NCI-H146 (cell line): ENCODE measurements at places on chromosomes 5 and 9.

DNA sequence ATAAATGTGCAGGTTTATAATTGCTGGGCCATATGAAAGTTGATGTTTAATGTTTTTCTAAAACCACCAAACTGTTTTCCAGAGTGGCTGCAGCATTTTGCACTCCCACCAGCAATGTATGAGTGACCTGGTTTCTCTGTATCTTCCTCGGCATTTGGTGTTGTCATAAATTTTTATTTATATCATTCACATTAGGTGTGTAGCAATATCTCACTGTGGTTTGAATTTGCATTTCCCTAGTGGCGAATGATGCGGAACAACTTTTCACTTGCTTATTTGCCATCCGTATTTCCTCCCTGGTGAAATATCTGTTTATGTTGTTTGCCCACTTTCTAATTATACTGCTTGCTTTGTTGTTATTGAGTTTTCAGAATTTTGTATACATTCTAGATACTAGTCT lies 295.7 kb upstream of the TUT7 start:
- no peak for DNase-seq

DNA sequence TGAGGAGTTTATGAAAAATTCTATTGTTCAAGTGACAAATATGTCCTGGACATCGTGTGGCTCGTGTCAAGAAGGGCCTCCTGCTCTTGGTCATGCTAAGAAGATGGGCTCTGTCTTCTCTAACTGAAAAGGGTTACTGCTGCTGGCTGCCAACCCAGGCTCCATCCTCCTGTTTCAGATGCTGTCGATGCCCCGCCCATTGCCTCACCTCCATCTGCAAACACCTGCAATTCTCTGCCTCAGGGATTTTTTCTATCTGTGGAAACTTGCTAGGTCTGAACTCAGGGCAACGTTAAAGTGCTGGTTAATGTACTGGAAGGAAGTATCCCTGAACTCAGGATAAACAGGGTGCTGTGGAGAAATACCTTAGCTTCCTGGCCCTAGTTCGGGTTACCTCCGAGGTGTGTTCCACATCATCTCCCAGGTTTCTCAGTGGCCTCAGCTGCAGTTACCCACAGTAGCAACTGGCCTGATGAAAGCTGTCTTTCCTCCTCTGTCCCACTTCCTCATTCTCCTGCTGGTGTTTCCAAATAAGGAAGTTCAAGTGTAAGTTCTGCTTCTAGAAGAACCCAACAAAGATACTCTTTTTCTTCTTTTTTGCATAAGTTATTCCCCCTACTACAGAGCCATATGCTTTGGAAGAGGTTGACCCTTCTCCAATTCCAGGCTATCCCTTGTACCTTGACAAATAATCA lies 151.7 kb upstream of the SMIM23 start:
- DNase-seq = no peak

- no peak for DNase-seq
These were observed 8.8 kb downstream of the SPARC start for GRCh38 chr5:151677776-151678545.

DNA sequence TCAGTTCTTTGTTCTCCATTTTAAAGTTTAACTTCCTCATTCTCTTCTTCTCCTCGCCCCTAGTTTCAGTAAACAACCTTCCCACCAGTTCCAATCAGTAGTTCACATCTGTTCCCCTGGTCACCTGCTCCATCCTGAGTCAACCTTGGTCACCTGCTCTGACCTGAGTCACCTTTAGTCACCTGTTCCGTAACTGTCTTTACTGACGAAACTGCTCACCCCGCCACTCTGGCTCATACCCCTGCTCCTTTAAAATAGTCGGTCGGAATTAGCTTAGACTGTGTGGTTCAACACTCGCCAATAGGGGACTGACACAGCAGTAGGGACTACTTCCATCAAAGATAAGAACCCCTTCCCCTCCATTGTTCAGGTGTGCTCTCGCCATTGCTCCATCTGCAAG lies 76.3 kb upstream of the GPBP1 start:
- DNase-seq = no peak

DNA sequence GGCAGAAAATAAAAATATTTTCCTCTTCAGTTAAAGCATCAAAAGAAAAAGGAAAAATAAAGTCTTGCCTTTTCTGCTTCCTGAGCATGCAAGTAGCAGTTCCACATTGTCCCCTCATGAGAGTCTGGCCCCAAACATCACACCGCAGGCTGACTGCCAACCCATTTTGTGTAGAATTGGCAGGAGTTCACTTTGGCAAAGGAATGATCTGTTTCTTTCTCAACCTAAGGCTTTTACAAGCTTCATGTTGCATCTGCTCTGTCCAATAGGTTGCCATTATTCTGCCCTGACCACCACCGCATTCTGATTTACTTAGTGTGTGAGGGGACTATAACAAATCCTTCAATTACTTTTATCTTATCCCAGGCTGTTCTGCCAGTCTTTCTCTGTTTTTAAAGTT lies 249.5 kb downstream of the ISL1 start:
- DNase-seq = no peak

- DNase-seq = no peak
These were observed 2.8 kb downstream of the ARL15 start for GRCh38 chr5:54307583-54307982.

DNA sequence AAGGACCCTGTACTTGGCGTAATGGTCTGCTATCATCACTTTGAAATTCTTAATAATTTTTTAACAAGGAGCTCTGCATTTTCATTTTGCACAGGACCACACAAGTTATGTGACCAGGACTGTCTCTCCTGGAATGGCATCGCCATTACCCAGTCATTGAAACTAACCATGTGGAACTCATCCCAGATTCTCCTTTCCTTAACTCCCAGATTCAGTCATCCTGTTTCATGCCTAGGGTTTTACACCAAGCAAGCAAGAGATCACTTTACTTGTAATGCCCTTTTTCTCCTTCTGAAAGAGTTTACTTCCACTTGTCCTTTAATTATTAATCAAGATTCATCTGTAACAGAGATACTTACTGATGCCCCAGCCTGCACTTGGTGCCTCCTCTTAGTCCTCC lies 12.0 kb downstream of the FRMD3 start:
- DNase-seq = no peak

- no peak for DNase-seq
These were observed 31.7 kb upstream of the CDH6 start for GRCh38 chr5:31161781-31162181.

DNA sequence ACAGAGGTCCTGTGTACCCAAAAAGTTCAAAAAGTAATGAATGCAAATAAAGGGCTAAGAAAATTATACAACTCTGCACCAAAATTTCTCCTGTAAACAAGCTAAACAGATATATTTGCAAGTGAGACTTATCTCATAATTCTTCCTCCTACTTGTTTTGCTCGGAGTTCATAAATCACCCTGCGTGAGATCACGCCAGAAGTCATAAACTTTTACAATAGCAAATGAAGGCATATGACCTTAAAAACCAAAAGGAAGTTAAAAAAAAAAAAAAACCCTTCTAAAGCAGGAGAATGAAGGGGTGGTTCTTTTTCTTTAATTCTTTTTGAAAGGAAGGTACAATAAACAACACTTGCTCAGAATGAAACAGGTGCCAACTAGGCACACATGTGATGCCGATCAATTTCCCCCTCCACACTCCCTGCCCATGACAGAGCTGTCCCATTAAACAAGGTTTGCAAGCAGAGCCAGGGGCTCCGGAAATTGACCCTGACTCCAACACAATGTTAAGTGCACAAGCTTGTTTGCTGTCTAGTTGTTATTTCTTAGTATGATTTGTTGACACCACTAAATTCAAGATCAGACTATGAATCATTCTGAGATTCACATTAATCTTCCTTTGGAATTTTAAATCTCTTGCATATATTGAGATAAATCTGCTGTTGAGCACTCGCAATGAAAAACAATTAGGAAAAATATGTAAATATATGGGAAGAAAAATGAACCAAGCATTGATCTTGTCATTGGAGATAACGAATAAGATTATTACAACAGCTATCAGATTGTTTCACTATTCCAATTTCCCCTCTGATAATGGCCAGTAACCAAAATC lies 46.3 kb downstream of the DROSHA start:
- DNase-seq = no peak

DNA sequence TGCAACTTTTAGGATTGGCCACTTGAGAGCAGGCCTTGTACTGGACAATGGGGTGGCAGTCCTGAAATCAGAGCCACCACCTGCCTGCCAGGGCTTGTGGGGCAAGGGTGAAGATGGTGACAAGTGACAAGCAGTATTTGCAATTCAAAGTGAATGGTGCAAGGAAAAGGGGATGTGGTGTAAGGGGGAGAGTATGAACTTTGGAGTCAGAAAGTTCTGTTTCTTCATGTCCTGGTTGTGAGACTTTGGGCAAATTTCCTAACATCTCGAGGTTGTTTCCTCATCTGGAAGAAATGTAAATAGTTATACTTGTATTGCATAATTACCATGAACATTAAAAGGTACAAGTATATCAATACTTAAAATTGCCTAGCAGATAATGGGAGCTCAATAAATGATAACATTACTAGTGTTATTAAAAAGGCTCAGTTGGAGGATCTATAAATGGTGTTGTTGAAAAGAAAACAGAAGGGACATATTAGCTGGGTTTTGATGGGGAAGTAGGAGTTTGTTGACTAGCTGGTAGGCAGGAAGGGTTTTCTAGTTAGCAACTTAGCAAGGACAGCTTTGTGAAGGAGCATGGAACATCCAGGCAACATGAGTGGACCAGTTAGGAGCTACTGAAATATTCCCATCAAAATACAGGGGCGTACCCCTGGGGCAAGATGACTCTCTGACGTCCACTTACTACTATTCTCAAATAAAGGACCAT lies 21.3 kb upstream of the MEGF9 start:
- no peak for DNase-seq

- DNase-seq = no peak
These were observed 125.6 kb upstream of the DMRT1 start for GRCh38 chr9:715743-716400.

- no peak for DNase-seq
These were observed 19.3 kb upstream of the IRX4 start for GRCh38 chr5:1901983-1902382.

- no peak for DNase-seq
These were observed 446.7 kb downstream of the IRX1 start for GRCh38 chr5:4042311-4042710.

- DNase-seq = no peak
These were observed 51.7 kb downstream of the SH3GL2 start for GRCh38 chr9:17630531-17630949.

DNA sequence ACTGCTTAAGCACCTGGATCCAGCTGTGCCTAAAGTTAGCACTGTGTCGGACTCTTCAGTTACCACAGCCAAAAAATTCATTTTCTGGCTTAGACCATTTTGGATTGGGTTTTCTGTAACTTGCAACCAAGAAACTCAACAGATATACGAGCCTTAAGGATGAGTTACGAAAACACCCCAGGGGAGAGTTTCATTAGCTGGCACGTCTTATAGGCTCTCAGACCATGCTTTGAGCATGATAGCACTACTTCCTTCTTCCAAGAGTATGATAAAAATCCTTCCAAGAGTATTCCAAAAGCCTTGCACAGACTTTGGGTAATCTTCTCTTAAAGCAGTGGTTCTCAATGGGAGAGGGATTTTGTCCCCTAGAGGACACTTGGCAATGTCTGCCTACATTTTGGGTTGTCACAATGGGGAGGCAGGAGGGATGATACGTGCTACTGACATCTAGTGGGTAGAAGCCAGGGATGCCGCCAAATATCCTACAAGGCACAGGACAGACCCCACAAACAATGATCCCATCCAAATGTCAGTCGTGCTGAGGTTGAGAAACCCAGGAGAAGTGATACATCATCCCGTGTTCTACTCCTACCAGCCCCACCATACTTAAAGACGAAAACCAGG lies 64.8 kb downstream of the SMIM23 start:
- no peak for DNase-seq

- no peak for DNase-seq
These were observed 367.9 kb downstream of the CYLC2 start for GRCh38 chr9:103362986-103363385.

GRCh38 chr9:70113403-70114022 lies 69.9 kb downstream of the MAMDC2 start:
- DNase-seq = peak; percentile 62

GRCh38 chr9:127700140-127700539 lies 6.6 kb upstream of the CFAP157 start:
- DNase-seq = no peak

DNA sequence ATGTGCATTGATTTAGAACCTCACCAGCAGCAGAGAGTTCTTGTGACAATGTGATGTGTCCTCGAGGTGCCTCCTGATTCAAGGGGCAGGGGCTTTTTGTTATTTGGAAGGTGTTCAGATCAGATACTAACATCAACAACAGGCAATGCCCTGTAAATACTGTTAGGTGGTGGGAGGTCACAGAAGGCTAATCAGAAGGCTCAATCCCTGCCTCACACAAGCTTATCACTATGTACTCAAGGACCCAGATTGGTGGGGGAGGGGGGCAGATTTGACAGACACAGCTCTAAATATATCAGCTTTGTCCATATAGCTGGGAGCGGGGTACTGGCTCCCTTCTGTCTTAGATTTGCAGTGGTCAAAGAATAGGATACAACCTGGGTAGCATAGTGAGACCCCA lies 2.6 kb downstream of the FRMPD1 start:
- no peak for DNase-seq

DNA sequence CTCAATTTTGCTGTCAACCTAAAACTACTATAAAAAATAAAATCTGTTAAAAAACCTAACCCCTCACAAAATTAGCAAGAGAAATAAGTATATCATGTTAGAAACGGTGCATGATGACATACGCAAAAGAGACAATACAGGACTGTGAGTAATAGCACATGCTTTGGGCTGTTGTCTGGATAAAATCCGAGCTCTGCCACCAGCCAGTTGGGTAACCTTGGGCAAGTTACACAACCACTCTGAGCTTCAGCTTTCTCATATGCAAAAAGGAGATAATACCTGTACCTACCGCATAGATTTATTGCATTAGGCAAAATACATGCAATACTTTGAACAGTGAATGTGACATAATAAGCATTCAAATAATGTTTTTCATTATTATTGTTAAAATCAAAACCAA lies 481.7 kb downstream of the TLE1 start:
- no peak for DNase-seq

- DNase-seq = no peak
These were observed 94.2 kb downstream of the ADAMTS19 start for GRCh38 chr5:129554134-129554904.

DNA sequence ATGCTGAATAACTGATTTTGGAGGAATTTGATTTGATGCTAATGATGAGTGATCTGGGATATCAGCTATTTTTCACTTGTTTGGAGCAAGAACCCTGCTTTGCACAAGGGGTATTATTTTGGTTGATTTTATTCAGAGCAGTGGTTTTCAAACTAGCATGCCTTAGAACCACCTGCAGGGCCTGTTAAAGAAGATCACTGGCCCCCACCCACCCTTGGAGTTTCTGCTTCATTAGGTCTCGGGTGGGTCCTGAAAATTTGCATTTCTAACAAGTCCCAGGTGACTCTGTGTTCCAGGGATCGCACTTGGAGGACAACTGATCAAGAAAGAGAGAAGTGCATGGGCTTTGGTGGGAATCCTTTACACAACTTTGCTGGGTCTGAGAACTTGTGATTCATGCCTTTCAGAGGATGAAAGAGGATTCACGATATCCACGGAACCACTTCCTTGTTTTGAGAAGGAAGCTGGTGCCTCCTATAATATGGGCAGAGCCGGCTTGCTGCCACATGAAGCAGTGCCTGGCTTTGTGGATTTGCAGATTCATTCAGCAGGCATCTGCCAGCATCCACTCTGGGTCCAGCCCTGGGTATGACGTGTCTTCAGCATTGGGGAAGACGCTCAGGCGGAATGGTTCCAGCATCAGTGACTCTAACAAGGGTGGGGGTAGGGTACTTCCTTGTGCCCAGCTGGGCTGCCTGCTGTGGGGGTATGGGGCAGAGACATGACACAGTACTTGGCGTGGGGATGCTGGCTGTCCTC lies 106.6 kb upstream of the PITX1 start:
- no peak for DNase-seq

- no peak for DNase-seq
These were observed 19.4 kb downstream of the CHD1 start for GRCh38 chr5:98909363-98909762.
